H4 (cell line): ENCODE measurements at places on chromosomes 5 and 9. TPM values are rescaled to one million over a fixed set of nuclear protein-coding genes. Genes with fewer than 3 reads are reported as not detected.

- DNase-seq, result no peak
Observed at GRCh38 chr9:5518171-5518936, 8.0 kb downstream of the PDCD1LG2 start.

- no peak for DNase-seq
Observed at GRCh38 chr5:69167493-69167855, 524 bp downstream of the CCNB1 start.

- no peak for DNase-seq
Observed at GRCh38 chr5:180960209-180960608, 28.4 kb upstream of the BTNL3 start.

- no peak for DNase-seq
Observed at GRCh38 chr5:92863666-92864065, 717.4 kb downstream of the NR2F1-AS1 start.

The PCDHGB6 gene
- 0.02 and 0.33 TPM in 2 replicates for total RNA-seq

The YTHDC2 gene
- 11.6 and 15.3 TPM in 2 replicates for total RNA-seq
